T-helper 9 cell (primary cell): ENCODE measurements at places on chromosomes 5 and 9.

- no peak for DNase-seq
Observed at GRCh38 chr9:126357074-126357473, 30.4 kb downstream of the MVB12B start.

- DNase-seq: no peak
Observed at GRCh38 chr5:180491496-180491895, 2.7 kb upstream of the CNOT6 start.

GRCh38 chr5:102700120-102700831, 54.8 kb upstream of the PAM start:
- DNase-seq: no peak

DNA sequence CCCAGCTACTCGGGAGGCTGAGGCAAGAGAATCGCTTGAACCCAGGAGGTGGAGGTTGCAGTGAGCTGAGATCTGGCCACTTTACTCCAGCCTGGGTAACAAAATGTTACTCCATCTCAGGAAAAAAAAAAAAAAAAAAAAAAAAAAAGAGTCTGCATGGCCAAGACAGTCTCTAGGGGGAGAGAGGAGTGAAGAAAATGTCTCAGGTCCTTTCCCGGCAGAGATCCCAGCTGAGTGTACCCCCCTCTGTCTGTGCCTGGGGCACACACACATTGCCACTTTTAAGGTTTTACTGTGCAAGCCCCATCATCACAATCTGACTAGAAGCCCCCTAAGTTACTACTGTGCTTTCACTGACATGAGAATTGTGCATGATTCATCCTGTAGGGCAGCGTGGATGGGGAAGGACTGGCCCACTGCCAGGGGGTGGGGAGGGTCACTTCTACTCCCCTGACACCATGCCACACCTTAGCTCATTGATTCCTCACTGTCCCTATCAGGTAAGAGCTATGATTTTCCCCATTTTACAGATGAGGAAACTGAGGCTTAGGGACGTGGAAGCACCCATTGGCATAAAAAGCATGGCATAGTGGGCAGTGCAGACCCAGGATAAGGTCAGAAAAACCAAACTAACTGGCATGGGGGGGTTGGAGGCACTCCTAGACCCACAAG, 102.3 kb upstream of the LARP1 start:
- no peak for DNase-seq

- no peak for DNase-seq
Observed at GRCh38 chr9:131029574-131029952, 20.6 kb downstream of the LAMC3 start.

DNA sequence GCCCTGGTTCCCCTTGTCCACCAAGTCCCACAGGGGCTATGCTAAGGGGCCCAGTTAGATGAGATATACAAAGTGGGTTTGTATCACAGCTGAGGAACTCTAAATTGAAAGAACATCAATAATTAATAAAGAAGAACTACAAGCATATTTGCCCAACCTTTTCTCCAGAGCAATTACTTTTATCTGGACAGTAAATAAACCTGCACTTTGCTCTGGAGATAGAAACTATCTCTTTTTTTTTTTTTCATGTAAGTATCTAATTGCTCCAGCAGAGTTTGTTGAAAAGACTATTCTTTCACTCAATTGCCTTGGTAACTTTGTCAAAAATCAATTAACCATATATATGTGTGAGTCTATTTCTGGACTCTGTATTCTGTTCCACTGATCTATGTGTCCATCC, 6.0 kb upstream of the CDKN2AIPNL start:
- DNase-seq: no peak

DNA sequence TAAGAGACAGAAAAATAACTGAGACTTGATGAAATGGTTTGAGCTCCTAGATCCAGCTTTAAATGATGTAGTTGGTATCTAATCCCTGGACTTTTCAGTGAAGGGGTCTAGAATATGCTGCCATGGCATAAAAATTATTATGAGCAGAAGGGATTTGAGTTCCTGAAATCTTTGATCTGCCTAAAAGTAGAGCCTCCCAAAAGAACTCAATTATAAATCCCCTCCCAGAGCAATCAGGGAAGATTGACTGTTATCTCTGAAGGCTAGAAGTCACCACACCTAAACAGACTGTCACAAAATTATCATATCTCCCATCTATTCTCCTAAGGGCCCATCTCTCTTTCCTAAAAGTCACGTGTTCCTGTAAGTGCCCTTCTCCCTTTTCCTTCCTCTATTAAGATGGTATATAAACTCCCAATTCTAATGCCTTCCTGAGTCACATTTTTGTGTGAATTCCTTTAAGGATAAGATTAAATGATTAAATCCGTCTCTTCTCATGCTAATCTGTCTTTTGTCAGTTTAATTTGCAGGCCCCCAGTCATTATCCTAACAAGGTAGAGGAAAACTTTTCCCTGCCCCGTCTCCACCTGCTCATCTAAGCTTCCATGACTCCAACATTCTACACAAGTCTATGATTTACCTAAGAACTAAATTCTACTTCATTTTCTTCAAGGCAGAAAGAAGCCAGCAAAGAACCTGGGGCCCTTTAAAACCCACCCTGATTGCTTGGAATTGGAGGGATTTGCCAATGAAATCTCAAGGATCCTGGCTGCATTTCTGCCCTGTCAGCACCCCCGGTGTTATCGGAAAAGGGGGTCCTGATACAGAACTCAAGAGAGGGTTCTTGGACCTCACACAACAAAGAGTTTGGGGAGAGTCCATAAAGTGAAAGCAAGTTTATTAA, 47.1 kb upstream of the PWWP2A start:
- DNase-seq: no peak

DNA sequence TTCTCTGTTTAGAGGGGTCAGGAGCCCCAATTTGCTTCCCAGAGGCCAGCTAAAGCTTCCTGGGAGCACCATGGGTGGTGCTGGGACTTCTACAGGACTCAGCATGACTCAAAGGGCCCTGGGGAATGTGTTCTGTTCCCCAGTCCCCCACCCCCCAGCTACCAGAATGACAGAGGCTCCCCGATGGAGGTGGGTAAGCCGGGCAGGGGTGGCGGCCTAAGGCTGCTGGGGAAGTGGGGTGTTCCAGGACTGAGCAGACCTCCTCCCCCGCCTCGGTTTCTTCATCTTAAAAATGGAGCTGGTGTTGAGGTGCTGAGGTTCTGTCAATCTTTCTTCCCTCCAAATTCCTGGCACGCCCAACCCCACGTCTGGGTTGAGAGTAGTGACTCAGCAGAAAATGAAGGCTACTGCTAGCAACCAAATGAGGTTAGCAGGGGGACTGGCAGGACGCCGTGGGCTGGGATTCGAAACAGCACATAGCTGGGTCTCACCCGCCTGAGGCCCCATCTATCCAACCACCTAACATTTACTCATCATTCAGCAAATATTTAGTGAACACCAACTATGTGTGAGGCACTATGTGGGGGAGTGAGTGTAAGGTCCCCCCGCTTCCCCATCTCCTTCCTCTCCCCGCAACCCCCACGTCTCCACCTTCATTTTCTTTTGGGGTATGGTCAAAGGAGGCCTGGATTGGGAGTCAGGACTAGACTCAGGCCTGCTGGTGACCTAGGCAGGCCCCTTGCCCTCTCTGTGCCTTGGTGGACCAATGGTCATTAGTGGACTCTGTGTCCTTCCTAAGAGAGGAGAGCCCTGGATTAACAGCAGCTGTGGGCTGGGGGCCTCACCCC, 50.2 kb downstream of the C9orf50 start:
- no peak for DNase-seq

- no peak for DNase-seq
Observed at GRCh38 chr5:66281294-66281693, 137.2 kb downstream of the SREK1 start.

- DNase-seq: no peak
Observed at GRCh38 chr5:154868702-154869101, 10.3 kb downstream of the CNOT8 start.

GRCh38 chr9:89388868-89389177, 70.5 kb downstream of the SECISBP2 start:
- no peak for DNase-seq

DNA sequence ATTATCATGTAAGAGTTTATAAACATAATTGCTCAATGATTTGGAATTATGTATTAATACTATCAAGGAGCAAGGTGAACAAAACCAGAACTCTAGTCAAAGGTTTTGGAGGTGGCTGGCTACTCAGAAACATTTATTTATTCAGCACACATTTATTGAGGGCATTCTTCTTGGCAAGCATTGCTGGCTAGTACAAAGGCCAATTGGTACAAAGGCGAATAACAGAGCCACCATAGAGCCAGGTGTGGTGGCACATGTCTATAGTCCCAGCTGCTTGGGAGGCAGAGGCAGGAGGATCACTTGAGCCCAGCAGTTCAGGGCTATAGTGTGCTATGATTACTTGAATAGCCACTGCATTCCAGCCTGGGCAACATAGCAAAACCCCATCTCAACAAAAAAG, 242.1 kb downstream of the CWC27 start:
- DNase-seq: no peak

GRCh38 chr9:100774326-100774725, 196.4 kb downstream of the CAVIN4 start:
- DNase-seq: no peak

DNA sequence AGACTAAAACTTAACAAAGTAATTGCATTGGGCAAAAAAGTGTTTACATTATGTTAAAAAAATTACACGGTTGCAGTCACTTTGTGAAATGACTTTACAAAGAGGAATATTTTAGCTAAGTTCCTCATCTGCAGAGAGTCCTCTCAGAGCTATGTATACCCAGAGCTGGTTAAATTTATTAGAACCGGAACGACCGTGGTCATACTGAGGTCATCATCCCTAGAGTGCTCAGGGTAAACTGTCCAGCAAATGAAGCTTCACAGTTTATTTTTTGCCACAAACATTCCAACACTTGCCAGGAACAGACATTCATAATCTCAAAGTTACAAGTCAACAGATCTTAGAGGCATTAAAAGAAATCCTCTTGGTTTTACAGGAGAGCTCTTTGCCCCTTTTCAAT, 897 bp downstream of the ROPN1L start:
- DNase-seq: no peak

GRCh38 chr5:146249801-146250200, 46.4 kb downstream of the RBM27 start:
- no peak for DNase-seq

DNA sequence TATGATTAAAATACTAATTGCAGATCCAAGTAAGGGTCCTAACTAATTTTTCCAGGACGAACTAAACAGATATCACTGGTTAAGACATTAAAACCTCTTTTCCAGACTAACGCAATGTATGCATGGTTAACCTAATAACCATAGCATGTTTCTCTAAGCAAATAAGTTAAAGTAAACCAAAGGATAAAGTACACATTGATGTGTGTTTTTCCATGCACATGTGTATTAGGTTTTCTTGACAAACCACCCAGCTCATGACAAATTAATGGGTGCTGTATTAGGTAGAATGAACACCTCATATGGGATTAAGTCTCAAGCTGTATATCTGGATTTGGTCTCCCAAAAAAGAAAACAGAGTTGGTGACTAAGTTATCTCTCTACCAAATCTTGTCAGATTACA, 45.6 kb downstream of the ANKH start:
- DNase-seq: no peak

DNA sequence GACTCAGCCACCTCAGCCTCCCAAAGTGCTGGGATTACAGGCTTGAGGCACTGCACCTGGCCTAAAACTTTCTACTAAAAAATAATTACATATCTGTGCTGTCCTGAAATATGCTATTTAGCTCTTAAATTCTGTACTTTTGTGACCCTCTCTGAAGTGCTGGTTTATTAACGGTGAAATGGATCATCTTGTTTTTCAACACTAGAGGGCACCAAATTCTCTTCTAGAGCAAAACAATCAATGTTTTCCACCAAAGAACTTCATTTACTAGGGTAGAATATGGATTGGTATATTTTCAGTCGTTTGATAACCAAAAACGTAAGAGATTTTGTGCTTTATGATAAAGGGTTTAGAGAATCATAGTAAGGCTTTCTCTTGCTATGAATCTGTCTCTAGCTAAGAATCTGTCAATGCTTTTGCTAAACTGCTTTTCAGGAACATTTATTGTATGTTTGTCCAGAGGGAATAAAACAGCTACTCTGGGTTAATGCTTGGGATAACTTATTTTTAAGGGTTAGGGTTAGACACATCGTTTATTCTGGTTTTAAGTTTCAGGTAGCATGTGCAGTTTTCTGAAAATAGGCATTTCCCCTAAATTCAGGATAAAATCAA, 63.6 kb downstream of the RNF180 start:
- no peak for DNase-seq

DNA sequence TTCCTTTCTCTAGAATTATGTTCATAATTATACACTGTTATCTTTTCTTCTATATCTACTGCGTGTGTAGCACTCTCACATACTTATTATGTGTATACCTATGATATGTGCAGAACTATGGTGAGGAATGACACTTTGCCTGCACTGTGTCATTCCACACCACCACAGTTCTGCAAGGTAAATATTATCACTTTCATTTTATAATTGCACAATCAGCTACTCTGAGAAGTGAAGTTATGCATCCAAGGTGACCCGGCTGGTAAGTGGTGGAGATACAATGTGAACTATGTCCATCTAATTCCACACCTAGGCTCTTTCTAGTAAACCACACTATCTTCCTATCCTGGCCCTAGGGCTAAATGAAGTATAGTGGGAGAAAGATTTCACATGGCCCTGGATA, 170.1 kb upstream of the ATP10B start:
- DNase-seq: no peak

DNA sequence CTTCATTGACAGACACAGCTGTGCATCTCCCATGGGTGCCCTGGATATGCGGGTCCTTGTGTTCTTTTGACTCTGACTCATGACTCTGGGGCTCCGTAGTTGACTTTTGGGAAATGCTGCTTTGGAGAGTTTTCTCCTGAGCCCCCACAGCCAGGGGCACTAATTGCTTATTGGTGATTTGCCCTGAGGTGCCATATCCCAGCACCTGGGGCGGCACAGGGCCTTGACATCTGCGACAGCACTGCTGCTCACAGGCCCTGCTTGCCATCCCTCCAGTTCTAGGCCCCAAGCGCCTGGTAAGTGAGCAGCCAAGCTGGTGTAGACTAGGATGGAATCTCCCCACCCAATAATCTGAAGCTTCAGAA, 75.1 kb downstream of the AMBP start:
- no peak for DNase-seq

- DNase-seq: no peak
Observed at GRCh38 chr5:39370555-39371366, 6.5 kb upstream of the C9 start.

DNA sequence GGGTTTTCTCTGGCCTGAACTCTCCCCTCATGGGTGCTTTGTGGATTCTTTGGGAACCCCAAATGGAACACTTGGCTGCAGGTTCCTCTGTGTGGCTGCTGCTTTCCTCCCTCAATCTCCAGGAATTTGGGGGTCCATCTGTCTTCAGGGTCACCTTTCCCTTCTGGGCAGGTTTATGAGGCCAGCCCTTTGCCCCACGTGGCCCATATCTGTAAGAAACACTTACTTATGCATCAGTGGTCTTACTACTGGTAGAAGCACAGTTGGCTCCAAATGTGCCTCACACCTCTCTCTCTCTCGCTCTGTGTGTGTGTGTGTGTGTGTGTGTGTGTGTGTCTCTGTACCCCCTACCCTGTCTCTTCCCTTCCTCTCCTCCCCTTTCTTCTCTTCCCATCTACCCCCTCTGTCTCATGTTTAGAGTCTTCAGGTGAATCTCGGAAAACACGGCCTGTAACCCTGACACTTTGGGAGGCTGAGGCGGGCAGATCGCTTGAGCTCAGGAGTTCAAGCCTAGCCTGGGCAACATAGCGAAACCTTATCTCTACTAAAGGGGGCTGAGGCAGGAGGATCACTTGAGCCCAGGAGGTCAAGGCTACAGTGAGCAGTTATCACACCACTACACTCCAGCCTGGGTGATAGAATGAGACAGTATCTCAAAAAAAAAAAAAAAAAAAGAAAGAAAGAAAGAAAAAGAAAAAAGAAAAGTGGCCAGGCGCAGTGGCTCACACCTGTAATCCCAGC, 26.8 kb downstream of the C5orf15 start:
- DNase-seq: no peak
